ENCODE measurements at places on chromosomes 5 and 9. TPM values are rescaled to one million over a fixed set of nuclear protein-coding genes. Genes with fewer than 3 reads are reported as not detected.
A peak's percentile ranks its signal among the peaks of the same experiment; 100 is the strongest.

AK3 gene
- 198 TPM for total RNA-seq

DNA sequence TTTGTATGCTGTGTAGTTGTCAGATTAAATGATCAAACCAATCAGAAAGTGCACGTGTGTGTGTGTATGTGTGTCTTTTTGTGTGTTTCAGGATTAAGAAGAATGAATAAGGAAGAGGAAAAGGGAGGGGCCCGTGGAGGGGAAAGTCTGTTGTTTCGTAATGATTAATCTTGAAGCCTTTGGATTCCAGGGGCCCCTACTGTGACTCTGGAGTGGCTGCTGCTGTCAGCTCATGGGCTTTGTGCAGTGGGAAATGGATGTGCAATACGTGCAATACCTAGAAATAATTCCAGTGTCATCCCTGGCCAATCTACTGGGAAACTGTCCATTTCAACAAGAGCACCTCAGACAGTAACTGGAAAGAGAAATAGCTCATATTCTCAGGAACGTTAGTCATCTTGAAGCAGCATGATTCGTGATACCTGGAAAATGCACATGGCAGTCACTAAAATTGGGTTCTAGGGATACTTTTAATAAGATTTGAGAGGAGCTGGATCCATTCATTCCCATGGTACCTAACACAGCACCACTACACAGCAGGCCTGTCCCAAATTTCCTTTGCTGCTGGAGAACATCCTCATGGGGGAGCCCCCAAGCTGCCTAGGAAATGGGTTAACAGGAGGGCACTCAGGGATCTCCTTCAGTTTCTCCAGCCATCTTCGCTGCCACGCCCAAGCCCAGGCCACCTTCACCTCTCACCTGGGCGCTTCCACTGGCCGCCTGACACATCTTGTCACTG lies 186.3 kb downstream of the NR3C1 start:
- DNase-seq, result no peak

DNA sequence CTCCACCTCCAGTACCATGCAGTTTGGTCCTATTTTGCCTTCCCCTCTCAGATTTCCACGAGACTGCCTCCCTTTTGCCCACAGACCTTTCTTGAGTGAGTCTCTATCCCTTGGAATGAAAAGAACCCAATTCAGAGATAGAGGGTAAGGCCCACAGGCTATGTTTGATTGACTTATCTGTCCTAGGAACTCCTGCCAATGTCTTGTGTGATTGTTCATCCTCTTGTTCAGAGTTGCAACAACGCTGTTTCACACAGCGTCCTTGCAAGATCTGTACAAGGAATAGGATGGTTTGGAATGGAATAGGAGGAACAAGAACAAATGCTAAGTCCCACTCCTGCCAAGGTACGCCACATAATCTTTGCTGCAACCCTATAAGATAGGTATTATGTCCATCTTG lies 142.2 kb upstream of the ABCA1 start:
- DNase-seq, result no peak

- DNase-seq, result no peak
These were observed 120.2 kb downstream of the TENT4A start for GRCh38 chr5:6833406-6833805.

- DNase-seq, result peak; percentile 86
These were observed 21.5 kb upstream of the WDR38 start for GRCh38 chr9:124831642-124832364.

DNA sequence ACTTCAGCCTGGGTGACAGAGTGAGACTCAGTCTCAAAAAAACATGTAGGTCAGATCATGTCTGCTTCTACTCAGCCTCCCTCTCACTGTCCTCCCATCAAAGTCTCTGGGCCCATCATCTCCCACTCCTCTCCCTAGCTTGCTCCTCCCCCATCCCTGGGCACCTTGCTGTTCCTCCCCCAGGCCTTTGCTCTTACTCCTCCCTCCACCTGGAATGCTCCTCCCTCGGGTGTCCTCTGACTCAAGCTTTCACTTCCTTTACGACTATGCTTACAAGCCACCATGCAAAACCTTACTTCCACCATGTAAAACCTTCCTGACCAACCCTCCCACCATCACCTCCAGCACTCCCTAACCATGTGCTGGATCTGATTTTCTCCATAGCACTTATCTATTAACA lies 51.5 kb downstream of the MTMR12 start:
- no peak for DNase-seq

- DNase-seq, result no peak
These were observed 43.6 kb downstream of the SEMA5A start for GRCh38 chr5:9502050-9502834.

- no peak for DNase-seq
These were observed 16.4 kb upstream of the SPINK6 start for GRCh38 chr5:148186248-148187003.

DNA sequence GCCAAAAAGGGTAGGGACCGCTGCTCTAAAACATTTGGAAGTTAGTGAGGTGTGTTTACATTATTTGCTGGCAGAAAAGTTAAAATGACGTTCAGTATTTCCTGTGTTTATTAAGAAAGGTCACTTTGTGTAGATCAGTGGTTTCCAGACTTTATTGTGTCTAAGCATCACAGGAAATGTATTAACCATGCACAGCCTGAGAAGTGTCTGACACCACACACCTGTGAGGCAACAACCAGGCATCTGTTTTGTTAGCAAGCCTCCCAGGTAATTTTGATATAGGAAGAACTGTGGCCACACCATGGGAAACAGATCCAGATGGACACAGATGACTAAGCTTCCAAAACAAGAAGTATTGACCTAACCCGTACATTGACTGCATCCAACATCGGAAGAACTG lies 12.0 kb downstream of the TTC1 start:
- no peak for DNase-seq
